ENCODE measurements at places on chromosomes 4 and X.

- H3K27ac ChIP-seq = no peak overlapping the region
- H3K36me3 ChIP-seq = no peaks in the 10 kb centered on the region
- no peaks in the 10 kb centered on the region for H3K27me3 ChIP-seq
- no peak overlapping the region for H3K4me3 ChIP-seq
- no peak for DNase-seq
These were observed 129.2 kb upstream of the TRIM2 start for GRCh38 chr4:153074936-153075630.

DNA sequence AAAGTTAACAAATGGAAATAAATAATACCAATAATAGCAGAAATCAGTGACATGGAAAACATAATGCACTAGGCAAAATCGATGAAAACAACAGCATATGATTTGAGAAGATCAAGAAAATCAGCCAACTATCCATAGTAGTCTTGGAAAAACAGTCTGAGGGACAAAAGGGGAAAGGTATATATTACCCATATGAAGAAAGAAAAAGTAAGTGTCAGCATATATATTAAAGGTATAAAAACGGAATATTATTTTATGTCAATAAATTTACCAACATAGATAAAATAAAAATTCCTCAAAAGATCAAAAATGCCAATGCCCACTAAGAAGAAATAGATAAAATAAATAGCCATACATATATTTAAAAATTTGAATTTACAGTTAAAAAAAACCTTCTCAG lies 33.0 kb downstream of the ACTRT1 start:
- H3K4me1 ChIP-seq = no peaks in the 10 kb centered on the region
- H3K36me3 ChIP-seq = no peaks in the 10 kb centered on the region
- H3K27ac ChIP-seq = no peak overlapping the region
- H3K27me3 ChIP-seq = no peaks in the 10 kb centered on the region

DNA sequence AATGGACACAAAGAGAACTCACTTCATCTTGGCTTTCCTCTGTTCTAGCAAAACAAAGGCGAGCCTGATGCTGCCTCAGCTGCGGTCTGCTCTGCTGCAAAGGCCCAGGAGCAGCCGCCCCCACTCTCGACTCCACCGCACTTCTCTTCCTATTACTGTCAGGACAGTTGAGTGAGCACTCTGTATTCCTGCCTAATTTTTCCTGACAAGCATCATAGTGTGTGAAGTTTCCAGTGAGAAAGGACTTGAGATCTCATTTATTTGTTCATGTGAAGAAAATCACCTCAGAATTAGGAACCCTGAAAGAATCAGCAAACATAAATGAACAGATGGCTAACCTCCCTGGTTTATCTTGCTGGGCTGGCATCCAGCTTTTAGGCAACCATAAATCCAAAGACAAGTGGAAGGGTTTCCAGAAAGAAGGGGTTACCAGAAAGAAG lies 15.6 kb downstream of the SCARB2 start:
- no peaks in the 10 kb centered on the region for H3K27me3 ChIP-seq
- no peak overlapping the region for H3K4me3 ChIP-seq
- peaks cover 1% of the 10 kb centered on the region for H3K36me3 ChIP-seq
- no peak for DNase-seq

DNA sequence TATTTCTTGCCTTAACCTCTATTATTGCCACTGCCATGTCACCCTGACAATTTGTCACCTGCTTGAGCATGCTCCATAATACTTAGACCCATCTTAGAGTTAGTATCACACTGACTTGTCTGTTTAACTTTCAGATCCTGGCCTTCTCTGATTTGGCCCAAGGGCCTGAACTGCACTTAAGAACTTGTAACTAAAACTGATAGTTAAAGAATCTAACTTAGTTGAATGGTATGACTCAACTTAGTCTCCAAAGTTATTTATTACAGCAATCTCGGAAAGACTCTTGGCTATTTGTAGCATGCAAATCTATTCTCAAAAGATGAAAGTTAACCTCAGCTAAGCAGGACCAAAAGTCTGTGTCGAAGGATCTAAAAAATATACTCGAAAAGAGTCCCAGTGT lies 72.3 kb downstream of the IGSF1 start:
- no peak overlapping the region for H3K27ac ChIP-seq
- H3K27me3 ChIP-seq = no peaks in the 10 kb centered on the region
- H3K4me1 ChIP-seq = no peaks in the 10 kb centered on the region
- H3K4me3 ChIP-seq = no peak overlapping the region

DNA sequence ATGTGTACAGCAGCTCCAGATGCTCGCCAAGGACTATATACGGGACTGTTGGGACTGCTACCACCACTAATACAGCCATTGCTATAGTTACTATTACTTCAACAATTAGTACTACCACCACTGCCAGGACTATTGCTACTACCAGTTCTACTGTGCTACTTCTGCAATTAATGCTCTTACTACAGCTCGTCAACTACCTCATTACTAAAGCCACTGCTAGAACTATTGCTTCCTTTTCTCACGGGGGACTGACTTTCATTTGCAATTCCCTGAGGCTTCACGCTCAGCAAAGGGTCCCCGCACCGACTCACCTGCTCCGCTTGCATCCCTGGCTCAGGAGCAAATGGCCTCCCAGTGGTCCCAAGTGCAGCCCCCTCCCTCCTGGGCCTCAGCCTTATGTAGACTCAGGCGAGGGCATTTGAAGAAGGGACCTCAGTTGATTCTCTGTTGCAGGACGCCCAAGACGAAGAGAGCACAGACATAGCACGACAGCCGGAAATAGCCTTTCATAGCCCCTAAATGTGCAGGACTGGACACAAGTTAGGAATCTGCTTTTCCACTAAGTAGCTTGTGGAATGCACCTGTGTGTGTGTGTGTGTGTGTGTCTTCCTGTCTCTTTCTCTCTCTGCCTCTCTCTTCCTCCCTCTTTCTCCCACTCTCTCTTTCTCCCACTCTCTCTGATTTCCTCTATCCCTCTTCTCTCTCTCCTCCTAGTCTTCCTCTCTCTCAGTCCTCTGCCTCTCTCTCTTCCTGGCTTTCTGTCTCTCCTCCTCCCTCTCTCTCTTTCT lies 294.8 kb downstream of the ASMT start:
- H3K27me3 ChIP-seq = no peaks in the 10 kb centered on the region
- H3K27ac ChIP-seq = no peak overlapping the region
- no peak overlapping the region for H3K4me3 ChIP-seq

DNA sequence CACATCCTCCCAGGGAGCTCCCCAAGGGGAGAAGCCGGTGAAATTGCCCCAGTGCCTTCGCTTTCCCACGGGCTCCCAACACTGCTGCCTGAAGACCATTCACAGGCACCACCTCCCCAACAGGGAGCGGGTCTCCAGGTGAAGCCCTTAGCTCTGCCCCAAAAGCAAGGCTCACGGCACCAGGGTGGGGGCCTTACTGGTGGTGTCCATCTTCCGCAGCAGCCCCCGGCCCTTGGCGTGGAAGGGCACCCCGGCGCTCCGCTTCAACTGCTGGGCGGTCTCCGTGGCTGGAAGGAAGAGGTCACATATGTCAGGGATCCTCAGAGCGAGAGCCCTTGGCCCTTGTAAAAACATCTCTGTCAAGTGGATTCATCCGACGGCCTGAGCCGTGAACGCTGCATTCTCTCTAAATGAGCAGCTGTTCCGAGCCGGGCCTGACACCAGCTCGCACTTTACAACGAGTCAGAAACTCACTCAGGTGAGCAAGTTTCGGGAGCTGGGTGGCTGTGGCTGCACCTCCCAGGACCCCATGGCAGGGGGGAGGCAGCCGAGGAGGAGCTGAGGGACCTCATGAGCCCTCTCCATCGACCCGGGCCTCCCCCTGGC lies 20.9 kb downstream of the NELFA start:
- H3K27me3 ChIP-seq = no peaks in the 10 kb centered on the region
- H3K4me3 ChIP-seq = no peak overlapping the region
- H3K36me3 ChIP-seq = peaks cover 65% of the 10 kb centered on the region
- no peak for DNase-seq

DNA sequence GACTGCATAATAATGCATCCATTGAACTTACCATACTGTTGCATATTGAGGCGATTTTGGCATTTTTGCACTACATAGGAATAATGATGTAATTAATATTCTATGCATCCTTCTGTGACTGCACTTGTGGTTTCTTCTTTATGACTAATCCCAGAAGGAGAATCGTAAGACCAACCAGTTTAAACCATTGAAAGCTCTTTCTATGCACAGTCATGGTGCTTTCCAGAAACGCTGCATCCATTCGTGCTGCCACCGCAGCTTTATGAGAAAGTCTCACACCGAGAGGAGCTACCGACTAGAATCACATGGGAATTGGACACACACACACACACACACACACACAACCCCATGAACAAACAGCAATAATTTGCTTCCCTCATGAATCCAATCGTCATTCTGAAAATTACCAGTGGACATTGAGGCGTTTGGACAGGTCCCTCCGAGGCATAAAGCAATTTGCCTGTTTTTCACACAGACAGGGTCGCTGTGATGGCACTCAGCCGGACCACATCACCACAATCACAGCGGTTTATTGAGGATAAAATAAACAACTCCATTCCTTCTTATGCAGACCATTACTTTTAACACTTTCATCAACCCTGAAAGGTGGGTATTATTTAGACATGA lies 64.2 kb downstream of the PACRGL start:
- H3K27ac ChIP-seq = no peak overlapping the region
- no peak for DNase-seq
- H3K4me3 ChIP-seq = no peak overlapping the region
- H3K27me3 ChIP-seq = no peaks in the 10 kb centered on the region
- no peaks in the 10 kb centered on the region for H3K4me1 ChIP-seq
- no peaks in the 10 kb centered on the region for H3K36me3 ChIP-seq

DNA sequence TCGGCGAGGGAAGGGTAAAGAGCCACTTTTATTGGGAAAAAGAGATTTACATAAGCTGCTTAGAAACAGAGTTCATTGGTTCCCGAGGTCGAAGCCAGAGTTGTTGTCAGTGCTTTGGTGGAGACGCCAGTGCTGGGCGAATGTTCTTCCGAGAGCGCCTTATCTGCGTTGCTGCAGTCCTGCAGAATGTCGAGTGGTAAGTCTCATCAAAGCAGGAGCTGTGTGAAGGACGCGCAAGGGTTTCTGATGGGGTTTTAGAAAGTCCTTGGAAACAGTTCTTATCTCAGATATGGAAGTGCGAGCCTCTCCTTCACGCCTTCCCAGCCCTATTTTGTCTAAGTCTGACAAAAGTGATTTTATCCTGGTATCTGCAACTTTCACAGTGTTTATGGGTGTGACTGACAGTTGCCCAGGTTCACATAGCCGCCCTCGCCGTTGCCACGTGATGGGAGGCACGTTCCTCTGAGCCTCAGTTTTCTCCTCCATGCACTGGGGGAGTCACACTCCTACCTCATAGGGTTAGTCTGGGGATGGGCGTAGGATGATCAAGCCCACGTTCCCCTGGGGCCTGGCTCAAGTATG lies 47.3 kb upstream of the NSG1 start:
- H3K4me3 ChIP-seq = no peak overlapping the region
- H3K36me3 ChIP-seq = no peaks in the 10 kb centered on the region
- no peak overlapping the region for H3K27ac ChIP-seq
- H3K4me1 ChIP-seq = no peaks in the 10 kb centered on the region

DNA sequence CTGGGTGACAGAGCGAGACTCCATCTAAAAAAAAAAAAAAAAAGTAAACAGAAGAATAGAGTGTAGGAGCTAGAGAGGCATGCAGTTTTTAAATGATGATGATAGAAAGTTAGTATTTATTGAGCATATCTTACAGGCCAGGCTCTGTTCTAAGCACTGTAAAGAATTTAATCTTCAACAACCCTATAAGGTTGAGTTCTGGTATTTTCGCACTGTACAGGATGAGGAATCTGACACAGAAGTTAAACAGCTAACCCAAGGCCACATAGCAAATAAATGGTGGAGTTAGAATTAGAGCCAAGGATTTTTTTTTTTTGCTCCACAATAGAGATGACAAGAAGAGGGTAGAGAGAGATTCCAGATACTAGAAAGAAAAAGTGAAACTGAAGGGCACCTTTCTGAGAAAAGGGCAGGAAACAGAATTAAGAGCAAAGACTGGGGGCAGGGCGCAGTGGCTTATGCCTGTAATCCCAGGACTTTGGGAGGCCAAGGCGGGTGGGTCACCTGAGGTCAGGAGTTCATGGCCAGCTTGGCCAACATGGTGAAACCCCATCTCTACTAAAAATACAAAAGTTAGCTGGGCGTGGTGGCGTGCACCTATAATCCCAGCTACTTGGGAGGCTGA lies 56.1 kb downstream of the KLHL5 start:
- no peak overlapping the region for H3K4me3 ChIP-seq
- H3K4me1 ChIP-seq = no peaks in the 10 kb centered on the region
- no peaks in the 10 kb centered on the region for H3K36me3 ChIP-seq
- DNase-seq = no peak
- H3K27ac ChIP-seq = no peak overlapping the region

DNA sequence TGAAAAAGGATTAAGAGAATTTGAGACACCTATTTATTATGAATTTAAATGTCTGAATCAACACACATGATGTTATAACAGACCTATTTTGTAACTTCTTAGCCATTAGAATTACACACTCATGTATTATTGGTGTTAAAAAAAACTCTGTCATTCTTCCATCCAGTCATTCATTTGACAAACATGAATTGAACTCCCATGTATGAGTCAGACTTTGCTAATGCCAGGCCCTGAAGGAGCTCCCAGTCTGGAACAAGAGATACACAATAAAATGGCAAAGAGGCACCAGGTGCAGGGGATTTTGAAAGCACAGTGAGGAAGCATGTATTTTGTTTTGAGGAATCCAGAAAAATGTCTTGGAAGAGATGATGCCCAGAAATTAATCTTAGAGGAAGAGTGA lies 87.7 kb upstream of the EFHC2 start:
- H3K4me1 ChIP-seq = no peaks in the 10 kb centered on the region
- H3K4me3 ChIP-seq = no peak overlapping the region
- no peaks in the 10 kb centered on the region for H3K27me3 ChIP-seq
- no peaks in the 10 kb centered on the region for H3K36me3 ChIP-seq
- no peak overlapping the region for H3K27ac ChIP-seq

DNA sequence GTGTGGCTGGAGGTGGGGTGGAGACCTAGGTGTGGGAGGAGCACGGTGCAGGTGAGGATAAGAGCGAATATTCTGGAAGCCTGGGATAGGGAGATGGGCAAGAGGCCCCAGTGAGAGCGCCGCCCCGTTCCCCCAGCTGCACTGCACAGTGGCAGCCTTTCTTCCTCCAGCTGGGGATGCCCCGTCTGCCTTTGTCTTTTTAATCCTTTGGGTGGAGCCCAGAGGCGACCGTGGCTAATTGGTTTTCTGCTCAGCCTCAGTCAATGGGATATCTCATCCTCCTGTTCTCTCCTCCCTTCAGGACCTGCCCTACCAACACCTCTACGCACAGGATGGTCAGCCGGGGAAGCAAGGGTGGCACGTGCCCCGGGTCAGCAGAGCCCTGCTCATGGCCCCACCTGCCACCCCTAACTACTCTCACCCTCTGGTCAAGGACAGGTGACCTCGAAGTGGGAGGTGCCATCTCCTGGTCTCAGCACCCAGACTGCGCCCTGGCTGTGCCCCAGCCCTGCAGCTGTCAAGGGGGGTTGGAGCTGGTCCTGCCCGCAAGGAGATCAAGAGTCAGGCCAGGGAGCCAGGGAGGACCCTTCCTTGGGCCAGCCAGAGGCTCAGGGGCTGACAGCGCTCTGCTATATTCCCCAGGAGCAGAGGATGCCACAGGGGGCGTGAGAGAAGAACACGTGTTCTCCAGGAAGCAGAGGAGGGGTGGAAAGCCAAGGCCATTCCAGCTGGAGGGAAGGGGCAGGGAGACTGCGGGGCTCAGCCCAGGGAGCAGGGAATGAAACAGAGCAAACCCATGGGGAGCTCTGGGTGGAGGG lies 64.0 kb downstream of the ADRA2C start:
- H3K27ac ChIP-seq = no peak overlapping the region
- peaks cover 82% of the 10 kb centered on the region for H3K27me3 ChIP-seq
- H3K4me1 ChIP-seq = peaks cover 13% of the 10 kb centered on the region

Measured in esophagus squamous epithelium (tissue), 5 donors.